ENCODE measurements at places on chromosomes 5 and 9. TPM values are rescaled to one million over a fixed set of nuclear protein-coding genes. Genes with fewer than 3 reads are reported as not detected.

Gene AK8
- 2.6 TPM for polyA plus RNA-seq

Gene DDX4
- 0.10 TPM for polyA plus RNA-seq

DNA sequence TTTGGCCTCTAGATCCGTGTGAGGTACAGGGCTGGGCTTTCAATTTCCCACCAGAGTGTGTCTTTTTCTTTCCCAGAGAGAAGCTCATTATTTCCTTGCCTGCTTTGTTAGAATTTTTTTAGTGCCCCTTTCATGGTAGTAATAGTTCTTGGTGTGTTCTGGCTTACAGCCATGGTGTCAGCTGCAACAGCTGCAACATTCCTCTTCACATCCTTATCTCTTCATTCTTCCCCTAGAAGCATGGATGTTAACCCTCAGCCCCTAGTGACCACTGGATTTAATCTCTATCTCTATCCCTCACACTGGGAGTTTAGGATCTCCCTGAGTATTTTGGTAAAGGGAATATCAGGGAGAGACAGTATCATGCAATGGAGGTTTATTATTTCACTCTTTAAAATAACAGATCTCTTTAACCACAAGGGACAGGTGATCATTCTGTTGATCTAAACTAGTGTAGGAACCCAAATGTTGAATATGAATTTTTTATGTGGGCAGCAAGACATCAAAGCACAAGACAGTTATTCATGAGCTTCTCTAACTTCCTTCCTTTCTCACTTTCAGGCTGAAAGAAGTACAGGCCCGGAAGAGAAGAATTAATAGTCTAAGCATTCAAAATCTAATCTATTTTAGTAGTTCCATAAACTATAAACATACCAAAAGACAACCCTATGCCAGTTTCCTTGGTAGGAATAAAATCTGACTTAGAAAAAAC, 160.2 kb downstream of the FAM170A start:
- DNase-seq = no peak

GRCh38 chr9:103902263-103902662, 191.8 kb upstream of the SMC2 start:
- DNase-seq = no peak

DNA sequence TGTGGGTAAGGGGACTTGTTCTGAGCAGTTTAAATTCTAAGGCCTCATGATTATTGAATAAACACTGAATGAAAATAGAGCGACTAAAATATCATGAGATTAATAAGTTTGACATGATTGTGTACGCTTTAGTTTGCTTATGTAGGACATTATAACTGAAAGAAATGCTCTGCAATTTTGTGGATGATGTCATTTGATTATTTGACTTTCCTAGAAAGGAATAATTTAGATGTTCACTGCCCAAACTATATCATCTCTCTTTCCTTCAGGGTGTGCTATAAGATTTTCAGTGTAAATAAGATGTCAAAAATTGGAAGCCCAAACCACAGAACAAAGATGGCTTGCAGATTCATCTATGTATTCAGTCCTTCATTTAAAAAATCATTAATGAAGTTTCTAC, 115.7 kb upstream of the MTAP start:
- no peak for DNase-seq

DNA sequence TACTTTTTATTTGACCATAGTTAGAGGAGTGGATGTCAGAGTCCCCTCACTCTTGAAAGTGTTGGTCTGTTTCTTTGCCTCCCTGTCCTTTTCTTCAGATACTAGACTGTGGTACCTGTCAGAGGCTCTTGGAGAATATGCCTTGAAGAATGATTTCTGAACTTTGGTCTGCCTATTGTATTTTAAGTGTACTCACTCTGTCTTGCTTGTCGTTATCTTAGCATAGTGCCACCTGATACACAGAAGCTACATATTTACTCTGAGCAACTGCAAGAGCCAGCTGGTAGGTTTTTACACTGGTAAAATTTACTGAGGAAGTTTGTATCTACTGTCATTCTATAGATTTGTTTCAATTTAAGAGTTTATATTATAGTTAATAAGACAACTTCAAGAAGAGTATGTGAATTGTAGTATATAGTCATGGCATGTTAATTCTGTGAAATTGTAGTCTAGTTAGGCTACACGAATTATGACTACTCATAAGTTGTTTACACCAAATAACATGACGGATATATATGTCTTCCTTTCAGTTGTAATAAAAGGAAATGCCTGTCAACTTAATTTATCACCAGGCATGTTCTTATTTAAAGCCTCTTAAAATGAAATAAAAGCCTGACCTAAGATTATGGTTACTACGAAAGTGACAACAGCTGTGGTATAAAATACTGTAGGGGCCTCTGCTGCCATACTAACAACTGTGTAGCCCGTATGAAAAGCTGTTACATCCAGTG, 201.7 kb downstream of the KDM4C start:
- DNase-seq = peak; percentile 69

DNA sequence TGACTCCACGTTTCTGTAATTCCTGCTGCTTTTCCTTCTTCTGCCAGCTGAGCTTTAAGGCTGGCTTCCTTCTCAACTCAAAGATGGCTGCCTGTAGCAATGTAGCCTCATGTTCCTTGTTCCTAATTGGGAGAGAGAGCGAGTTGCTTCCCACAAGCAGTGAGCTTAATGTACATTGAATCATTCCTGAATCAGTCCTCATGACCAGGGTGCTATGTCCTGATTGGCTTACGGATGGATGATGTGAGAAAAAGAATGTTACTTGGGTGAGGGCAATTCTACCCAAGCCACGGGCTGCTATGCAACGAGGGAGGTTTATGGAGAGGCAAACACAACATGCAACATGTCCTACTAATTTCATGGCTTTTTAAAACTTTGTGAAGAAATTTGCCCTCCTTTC, 356.2 kb downstream of the RASEF start:
- DNase-seq = no peak
